CD4-positive, alpha-beta T cell treated with Interleukin-4 for 1 hour (primary cell): ENCODE measurements at places on chromosomes 5 and 9.

- DNase-seq, result no peak
Observed at GRCh38 chr5:14415698-14416074, 165.9 kb upstream of the OTULINL start.

DNA sequence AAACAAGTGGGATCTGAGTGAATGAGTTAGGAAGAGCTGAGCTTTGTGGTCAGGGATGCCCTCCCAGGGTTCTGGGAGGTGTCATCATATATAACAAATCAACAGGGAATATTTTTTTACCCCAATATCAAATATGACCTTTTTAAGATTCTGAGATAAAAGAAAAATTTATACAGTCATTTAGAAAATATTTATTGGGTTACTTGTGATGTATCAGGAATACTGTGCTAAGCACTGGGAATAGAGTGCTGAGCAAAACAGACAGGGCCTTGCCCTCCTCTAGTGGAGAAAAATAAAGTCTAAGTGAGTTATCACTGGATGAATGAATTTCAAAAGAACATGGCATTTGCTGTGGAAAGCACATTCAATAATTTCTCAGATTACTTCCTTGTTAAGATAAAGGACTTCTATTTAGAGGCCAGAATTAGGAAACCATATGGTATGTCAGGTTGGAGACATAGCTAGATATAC, 102.9 kb downstream of the BOD1 start:
- no peak for DNase-seq

DNA sequence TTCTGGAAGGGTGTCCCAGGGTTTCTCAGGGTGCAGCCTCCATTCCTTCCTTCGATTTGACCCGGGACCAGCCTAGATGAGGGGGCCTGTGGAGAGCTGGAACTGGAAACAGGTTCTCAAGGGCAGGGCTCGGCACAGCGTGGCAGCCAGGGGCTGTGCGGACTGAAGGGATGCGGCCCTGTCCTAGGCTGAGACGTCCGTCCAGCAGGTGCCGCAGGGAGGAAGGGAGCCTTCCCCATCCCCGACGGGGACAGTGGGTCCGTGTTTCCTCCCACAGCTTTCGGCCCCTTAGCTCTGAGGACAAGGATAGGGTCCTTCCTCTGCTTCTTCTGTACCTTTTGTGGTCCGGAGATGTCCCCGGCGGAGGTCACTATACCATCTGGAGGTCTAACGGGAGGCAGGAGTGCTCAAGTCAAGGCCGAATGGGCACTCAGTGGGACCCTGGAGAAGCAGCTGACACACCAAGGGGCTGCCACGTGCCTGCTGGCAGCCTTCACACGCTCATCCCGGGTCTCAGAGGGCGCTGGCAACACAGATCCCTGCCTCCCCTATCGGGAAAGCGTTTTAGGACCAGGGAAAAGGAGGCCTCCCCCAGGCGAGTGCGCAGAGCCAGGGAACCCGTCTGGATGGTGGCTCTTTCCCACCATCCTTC, 49.9 kb downstream of the USP20 start:
- DNase-seq, result peak; percentile 56

DNA sequence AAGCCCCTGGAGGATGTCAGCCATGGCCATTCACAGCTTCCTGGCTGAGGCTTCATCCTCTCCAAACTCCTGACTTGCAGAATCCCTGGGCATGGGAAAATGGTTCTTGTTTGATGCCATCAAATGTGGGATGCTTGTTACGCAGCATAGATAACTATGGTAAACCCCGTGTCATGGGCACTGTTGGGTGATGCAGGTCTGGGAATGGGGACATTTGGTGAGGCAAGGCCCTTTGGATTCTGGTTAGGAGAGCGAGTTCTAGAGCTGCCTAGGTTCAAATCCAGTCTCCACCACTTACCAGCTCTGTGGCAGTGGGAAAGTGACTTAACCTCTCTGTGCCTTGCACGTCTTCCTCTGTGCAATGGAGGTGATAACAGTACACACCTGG, 41.7 kb upstream of the ANKRD33B start:
- DNase-seq, result no peak

DNA sequence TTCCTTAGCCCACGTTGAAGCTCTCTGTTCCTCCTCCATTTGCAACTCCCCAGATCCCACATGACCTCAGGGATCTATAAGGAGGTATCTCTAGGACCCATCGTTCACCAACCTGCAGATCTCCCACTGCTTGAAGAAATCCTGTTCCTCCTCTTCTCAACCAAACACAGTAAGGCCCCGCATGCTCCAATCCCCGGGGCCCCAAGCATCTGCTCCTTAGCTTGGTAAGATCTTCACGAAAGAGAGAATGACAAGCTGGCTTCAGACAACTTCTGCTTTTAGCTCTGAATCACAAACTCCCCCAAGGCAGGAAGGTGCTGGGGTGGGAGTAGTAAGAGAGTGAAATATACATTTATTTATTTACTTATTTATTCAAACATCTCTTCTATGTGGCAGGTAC, 33.0 kb upstream of the ARHGAP26 start:
- DNase-seq, result peak; percentile 12

GRCh38 chr5:81906086-81906485, 65.7 kb upstream of the ATG10 start:
- no peak for DNase-seq

GRCh38 chr5:120479066-120479465, 15.0 kb downstream of the PRR16 start:
- no peak for DNase-seq

- DNase-seq, result no peak
Observed at GRCh38 chr9:90240541-90240940, 402.1 kb downstream of the DIRAS2 start.

DNA sequence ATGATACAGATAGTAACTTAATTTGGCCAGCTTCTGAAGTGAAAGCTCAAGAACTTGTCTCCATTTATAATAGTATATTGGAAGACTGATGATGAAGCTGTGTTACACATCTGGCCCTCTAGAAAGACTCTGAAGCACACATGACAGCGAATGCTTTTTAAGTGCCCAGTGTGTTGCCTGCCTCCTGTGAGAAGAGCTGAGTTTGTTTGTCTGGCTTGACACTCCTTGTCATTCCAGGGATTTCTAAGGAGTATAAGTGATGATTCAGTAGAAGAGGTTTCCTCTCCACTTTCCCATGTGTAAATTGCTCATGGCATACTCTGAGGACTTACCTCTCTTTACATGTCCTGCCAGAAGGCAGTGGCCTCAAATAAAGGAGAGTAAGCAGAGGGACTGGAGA, 30.4 kb upstream of the LRRTM2 start:
- DNase-seq, result no peak

- no peak for DNase-seq
Observed at GRCh38 chr9:119773823-119774222, 404.6 kb upstream of the BRINP1 start.

GRCh38 chr5:26833596-26833995, 204.8 kb downstream of the CDH9 start:
- no peak for DNase-seq

DNA sequence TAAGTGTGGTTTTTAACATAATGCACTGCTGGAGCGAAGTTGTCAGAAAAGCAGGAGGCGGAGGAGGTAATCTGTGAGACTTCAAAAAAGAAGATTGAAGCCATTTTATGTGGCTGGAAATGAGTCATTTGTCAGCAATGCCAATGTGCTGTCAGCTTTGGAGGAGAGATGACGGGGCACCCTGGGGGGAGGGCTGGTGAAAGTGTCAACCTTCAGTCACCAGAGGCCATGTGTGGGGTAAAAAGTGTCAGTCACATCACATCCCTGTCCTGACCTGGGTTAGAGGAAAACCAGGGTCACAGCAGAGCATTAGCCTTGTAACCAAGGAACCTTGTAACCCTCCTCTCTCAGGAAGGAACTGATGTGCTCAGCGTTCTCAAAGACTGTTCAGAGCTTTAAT, 59.1 kb downstream of the TLR4 start:
- DNase-seq, result no peak

DNA sequence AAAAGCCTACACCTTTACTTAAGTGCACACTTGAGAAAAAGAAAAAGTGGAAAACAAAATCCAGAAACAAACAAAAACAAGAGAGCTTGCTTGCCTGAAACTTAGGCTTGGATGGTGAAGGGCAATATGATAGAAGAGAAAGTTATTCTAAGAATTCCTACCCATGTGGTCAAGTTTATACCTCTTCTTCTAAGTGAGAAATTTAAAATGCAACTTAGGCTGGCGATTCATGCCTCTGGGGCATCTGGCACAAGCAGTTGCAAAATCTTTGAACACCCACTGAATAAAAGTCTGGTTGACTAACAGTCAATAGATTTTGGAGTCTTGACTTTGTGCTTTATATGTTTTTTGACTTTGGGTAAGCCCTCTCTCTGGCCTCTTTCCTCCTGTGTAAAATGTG, 239.6 kb downstream of the KDM4C start:
- DNase-seq, result no peak
